ENCODE measurements at places on chromosomes 1 and 21.

- no peak for DNase-seq
These were observed 319.4 kb upstream of the ST6GALNAC5 start for GRCh38 chr1:76547916-76548315.

DNA sequence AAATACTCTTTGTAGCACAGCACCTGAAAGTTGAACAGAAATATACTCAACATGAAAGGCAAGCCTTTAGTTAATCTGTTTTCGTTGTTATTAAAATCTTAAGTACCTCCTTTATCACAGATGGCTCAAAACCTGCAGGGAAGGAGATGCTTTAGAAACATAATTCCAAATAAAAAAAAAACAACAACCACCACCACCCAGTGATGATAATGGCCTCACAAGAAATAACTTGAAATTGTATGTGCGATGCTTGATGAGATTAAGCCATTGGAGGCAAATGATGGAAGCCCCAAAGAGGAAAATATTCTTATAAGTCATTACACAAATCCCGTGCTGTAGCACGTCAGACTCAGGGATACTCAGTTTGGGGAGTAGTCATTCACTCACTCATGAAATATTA is 24.9 kb upstream of the ZBTB40 start:
- DNase-seq = no peak

DNA sequence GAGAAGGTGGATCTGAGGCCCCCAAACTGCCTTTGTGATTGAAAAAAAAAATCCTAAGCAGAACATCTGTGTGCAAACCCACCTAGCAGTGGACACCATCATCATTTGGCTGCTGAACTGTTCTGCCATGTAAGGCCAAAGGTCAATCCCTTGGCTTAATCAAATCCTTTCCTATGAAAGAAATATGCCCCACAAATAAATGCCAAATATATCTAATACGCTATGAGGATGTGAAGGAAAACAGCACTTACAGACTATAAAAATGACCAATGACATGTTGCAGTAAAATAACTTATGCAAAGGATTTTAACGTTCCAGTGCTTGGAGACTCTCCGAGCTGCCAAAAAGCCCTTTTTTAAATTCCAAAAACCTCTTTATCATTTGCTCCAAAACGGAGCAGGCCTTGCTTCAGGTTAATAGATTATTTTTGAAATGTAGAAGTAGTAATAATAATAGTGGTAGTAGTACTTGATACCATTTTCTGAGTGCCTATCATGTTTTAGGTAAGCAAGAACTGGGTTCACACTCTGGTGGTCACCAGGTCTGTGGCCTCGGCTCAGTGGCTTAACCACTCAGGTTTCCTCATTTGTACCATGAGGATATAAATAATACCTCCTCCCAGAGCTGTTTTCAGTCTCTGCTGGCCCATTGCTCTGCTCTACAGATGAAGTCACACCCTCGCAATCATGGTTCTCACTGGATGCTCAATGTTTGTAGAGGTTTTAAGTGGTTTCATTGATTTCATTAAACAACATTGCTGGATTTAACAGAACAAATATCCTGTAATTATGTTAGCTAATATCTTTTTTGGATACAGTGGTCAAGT is 47.9 kb upstream of the EDEM3 start:
- no peak for DNase-seq

GRCh38 chr1:11558276-11558675 is 79.3 kb downstream of the DISP3 start:
- no peak for DNase-seq

- DNase-seq = no peak
These were observed 62.9 kb upstream of the TMPRSS2 start for GRCh38 chr21:41570791-41571355.

DNA sequence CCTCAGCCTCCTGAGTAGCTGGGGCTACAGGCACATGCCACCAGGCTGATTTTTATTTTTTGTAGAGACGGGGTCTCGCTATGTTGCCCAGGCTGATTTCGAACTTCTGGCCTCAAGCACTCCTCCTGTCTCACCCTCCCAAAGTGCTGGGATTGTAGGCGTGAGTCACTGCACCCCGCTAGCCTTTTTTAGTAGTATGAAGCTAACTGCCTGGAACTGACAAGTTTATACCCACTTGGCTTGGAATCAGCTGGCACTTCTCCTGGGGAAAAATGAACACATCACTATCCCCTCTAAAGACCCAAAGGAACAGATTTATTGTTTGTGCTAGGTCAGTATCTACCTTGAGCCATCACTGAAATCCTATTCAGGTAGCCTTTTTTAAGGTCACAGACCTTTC is 19.0 kb downstream of the TMEM63A start:
- DNase-seq = no peak

DNA sequence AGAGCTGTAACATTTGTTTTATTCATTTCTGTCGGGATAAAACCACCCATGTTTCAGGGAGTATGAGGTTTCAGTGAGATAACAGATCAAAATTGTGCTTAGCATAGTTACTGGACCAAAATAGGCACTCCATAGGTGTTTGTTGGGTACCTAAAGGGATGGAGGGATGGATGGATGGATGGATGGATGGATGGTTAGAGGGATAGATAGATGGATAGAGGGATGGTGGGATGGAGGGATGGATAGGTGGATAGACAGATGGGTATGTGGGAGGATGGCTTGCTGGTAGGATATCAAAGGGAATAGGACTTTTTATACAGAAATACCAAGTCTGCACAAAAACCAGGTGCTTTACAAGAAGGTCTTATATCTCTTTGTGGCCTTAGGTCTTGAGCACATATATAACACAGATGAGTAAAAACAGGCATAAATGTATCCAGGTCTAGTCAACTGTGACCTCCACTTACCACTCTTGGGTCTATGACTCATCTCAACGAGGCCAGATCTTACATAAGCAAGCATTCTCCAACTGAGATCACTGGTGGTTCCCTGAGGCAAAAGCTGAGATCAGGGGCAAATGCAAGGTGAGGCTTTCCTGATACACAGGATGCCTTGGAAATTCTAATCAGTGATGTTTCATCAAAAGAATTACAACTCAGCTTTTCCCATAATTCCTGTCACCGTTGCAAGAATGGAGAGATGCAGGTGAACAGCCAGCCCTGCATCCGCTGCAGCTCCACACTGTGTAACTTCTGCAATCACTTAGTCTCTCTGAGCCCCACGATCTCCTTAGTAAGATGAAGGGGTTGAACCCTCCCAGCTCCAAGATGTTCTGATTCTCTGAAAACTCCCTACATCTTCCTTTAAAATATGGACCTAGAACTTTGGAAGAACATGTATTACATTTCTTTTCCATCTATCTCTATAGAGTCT is 32.0 kb downstream of the PTAFR start:
- DNase-seq = no peak

DNA sequence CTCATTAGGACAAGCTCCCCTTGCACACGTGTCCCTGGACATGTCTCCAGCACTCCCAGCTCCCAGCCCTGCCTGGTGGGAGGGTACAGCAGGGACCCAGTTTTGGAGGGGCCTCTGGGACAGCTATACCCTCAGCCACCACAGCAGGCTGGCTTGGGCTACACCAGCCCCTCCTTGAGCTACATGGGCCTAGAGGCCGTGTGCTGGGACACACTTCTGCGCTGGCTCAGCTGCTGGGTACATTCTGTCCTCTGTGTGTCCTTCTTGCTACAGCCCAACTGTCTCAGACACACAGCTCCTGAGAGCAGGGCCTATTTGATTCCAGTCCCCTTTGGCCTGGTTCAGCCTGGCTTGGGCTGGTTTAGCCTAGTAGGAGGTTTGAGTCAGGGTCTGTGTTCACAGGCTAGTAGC is 26.7 kb downstream of the DMAP1 start:
- no peak for DNase-seq

DNA sequence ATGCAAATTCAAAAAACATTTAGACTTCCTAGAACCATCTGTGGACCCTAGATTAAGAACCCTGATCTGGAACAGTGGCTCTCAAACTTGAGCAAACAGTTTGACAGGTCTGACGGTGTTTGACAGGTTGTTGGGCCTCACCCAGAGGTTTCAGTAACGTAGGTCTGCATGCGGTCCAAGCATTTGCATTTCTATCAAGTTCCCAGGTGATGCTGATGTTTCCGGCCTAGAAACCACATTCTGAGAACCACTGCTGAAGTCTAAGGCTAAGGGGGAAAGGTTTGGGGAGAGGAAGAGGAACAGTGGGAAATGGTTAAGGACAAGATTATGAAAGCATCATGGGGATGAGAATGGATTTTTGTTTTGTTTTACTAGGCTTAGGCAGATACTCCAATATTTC is 48.6 kb downstream of the MDM4 start:
- no peak for DNase-seq

DNA sequence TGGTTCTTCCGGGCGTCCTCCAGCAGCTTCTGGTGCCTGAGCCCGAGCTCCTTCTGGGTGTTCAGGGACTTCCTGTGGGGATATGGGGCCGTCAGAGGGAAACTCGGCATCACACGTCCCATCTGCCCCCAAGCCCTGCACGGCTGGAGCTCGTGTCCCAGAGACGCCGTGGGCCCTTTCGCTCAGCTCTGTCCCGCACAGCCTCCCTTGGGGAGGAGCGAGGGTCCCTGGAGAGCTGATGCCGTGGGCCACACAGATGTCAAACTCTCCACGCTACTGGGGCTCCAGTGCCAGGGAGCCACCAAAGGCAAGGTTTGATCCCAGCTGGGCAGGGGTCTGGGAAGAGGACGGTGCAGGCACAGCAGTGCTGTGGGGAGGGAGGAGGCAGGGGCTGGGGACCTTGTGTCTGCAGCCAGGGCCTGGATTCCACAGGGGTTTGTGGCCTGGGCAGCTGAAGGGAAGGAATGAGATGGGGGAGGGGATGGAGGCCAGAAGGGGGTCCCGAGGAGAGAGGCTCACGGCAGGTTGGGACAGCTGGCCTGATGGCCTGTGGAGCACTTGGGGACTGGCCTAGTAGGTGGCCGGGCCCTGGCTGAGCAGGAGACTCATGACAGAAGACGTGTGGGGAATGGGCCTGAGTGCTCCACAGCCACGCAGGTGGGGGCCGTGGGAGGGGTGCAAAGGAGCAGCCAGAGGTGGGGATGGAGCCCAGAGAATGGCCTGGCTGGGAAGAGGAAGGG is 30.4 kb downstream of the CFAP74 start:
- no peak for DNase-seq

DNA sequence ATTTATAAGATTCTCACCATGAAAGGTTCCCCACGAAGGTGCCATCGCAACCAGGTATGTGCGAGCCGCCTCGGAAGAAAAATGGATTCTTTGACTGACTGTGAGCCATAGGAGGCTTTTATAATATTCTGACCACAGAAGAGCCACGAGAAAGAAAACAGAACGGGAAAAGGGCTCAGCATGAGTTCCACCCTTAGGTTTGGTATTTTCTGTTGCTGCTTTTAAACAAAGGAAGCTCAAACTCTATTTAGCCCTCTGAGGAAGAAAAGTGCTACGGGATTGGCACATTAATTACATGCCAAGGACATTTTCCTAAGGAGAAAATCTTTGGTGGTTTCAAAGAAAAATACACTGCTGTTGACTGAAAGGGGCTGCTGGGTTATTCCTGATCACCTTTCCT is 39.3 kb downstream of the MIS18A start:
- DNase-seq = no peak

DNA sequence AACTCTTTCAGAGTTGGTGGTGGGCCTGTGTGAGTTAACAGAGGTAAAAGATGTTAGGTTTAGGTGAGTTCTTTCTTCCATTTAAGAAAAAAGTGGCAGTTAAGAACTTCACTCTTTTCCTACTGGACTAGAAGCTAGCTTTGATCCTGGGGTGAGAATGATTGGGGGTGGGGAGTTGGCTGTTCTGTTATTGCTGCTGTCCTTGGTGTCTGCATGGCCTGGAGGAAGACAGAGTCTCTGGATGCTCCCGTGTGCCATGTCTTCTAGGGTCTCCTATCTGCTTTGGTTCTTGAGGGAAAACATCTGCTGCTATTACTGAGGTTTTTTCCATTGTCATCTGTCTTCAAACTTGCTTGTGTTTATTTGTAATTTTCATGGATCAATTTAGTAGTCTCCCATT is 275.7 kb downstream of the HLX start:
- no peak for DNase-seq

Data from AG09319 (cell line).